Effector memory CD4-positive, alpha-beta T cell (primary cell): ENCODE measurements at places on chromosomes 11 and 22.

DNA sequence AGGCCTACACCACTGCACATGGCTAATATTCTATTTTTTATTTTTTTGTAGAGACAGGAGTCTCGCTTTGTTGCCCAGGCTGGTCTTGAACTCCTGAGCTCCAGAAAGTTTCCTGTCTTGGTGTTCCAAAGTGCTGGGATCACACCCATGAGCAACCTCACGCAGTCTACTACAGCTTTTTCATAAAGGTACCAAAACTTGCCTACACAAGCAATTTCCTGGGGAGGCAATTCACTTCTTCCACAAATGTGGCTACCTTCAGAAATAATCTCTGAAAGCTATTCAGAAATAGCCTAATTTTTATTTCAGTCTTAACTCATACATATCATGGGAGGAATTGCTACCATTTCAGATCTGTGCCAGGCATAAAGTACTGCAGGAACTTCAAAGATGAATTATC is 11.4 kb downstream of the SLC35F2 start:
- no peak for DNase-seq

GRCh38 chr11:72745511-72745910 is 6.7 kb downstream of the ARAP1 start:
- DNase-seq = no peak

- DNase-seq = no peak
These were observed 16.9 kb downstream of the TSPAN4 start for GRCh38 chr11:859394-860131.

GRCh38 chr11:83779876-83780275 is 493.7 kb upstream of the CCDC90B start:
- no peak for DNase-seq

DNA sequence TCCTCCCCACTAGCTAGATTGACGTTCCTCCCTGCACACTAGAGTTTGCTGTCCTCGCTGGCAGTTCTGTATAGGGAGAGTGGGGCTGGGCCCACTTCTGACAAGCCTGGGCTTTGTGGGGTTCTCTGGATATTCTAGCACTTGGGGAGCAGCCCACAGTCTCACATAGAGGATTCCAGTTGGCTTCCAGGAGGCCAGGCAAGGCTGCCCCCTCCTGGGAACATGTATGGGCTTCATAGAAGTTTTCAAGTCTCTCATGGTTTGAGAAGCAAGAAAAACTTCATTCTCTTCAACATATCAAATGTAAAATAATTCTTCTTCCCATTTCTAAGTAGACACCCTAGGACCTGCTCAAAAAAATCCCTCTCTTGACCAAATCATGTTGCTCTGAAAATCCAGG is 87.5 kb downstream of the NAV2 start:
- DNase-seq = no peak

- no peak for DNase-seq
These were observed 30.9 kb upstream of the LRRC32 start for GRCh38 chr11:76701294-76702040.
